ENCODE measurements at places on chromosomes 3 and 15.

GRCh38 chr3:96844204-96844514 is 29.8 kb downstream of the EPHA6 start:
- no peak for DNase-seq

GRCh38 chr15:44195151-44195740 is at the start of gene FRMD5:
FRMD5 (minus strand) TSS chr15:44195271.
- DNase-seq, result peak; percentile 91

- DNase-seq, result no peak
These were observed 22.3 kb downstream of the LNP1 start for GRCh38 chr3:100423611-100424010.

GRCh38 chr3:52065264-52065756 is 8.9 kb upstream of the DUSP7 start:
- DNase-seq, result no peak

DNA sequence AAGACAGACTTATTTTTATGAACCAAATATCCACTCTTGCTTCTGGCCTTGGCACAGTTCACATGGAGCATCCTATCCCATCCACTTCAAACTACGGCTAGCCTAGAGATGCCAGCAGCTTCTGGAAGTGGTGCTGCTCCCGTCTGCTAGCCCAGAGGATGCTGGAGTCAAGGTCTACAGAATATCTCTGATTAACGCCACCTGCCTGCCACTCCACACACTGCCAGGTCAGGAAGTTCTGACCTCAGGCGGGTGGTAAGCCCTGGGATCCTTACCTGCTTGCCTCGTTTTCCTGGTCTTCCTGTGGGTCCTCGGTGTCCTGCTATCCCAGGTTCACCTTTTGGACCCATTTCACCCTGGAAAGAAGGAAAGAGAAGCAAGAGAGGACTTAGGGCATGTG is 42.9 kb downstream of the EAF1 start:
- DNase-seq, result no peak

DNA sequence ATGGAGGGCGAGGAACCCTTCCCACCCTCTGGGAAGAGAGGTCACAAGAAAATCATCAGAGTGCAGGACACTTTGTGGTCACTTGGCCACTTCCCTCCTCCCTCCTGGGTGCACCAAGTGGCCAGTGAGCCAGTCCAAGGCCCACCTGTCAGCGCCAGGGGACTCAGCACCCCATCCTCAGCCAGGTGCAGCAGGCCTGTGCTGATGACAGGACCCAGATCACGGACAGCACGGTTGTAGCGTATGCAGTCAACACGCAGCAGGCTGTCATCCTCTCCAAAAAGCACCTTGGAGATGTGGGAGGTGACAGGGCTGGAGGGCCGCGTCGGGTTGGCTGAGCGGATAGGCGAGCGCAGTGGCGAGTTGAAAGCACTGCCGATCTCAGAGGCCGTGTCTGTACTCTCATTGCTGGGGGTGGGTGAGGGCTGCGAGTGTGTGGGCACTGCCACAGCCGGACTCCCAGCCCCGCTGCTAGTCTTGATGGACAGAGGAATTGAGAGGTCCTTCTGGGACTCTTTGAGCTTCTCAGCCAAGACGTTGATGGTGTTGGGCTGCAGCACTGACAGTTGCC is 41.5 kb downstream of the SEMA3G start:
- no peak for DNase-seq

DNA sequence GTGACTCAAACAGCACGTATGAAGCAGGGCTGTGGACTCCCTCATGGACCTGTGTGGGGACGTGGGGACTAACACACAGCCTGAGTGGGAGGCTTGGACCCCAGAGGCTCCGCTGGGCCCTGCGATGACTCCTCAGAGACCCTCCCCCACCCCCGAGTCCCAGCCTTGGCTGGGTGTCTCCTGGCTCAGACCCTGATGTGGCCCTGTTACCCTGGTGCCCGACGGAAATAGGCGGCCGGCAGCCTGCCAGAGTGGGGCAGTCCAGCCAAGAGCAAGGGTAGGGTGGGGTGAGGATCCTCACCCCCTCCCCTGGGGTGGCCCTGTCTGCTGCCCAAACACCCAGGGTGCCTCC is 15.3 kb downstream of the TNK2 start:
- peak; percentile 15 for DNase-seq

DNA sequence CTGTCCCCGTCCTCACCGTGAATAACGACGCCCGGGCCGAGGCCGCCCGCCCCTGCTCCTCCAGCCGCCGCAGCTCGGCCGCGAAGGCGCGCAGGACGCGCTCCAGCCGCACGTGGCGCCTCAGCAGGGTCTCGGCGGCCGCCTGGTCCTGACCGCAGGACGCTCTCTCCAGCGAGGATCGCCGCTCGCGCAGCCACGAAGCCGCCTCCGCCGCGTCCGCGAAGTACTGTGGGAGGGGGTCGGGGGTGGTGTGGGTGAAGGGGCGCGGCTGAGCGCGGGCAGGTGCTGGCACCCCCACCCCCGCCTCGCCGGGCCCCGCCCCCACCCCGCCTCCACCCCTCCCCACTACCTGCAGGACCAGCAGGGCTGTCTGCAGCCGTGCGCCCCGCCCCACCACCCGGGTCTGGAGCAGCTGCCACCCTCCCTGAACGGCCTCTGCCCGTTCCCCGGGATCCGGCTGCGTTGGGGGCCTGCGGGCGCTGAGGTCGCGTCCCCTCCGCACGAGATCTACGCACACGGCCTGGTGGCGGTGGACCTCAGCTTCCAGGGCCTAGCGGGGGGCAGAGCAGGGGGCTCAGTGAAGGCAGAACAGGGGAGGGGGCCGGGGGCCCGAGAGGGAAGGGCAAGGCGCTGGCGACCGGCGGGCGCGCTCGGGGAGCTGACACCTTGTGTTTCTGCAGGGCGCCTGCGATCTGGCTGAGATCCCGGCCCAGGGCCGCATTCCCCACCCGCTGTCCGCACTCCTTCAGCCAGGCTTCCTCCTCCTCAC is 11.7 kb downstream of the SPTBN5 start:
- no peak for DNase-seq

GRCh38 chr3:181735911-181736310 is 24.2 kb downstream of the SOX2 start:
- DNase-seq, result no peak

DNA sequence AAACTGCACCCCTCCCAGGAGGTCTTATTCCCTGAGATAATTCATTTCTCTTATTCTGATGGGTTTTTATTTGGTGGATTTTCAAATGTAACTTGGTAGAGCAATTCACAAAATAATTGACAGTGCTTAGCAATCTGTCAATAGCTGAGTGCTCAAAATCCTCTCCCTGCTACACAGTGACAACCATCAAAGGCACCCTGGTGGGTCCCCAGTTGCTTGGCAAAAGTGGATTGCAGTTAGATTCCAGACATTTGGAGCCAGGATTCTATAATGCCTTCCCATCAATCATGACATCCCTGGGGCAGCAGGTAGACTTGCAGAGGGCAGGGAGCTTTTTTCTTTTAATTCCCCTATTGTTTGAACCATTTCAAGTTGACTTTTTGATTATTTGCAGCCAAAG is 59.0 kb downstream of the FHIT start:
- DNase-seq, result no peak

DNA sequence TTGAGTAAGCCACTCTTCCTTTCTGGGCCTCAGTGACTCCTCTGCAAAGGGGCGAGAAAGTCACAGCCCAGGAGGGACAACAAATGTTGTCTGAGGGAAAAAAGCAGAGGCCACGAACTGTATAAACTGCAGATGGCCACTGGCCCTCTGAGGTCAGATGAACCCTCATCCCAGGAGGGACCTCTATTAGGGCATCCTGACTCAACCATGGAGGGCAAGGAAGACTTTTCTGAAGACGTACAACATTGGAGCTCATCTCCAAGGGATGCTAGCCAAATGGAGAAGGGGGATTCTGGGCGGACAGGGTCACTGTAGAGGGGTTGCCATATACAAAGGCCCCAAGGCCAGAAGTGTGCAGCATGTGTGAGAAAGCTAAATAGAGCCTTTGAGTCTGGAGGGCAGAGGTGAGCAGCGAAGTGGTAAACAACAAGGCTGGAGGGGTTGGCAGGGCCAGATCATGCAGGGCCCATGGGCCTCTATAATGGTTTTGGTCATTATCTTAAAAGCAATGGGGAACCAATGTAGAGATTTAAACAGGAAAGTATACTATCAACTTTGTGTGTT is 16.7 kb downstream of the GRAMD2A start:
- DNase-seq, result no peak

DNA sequence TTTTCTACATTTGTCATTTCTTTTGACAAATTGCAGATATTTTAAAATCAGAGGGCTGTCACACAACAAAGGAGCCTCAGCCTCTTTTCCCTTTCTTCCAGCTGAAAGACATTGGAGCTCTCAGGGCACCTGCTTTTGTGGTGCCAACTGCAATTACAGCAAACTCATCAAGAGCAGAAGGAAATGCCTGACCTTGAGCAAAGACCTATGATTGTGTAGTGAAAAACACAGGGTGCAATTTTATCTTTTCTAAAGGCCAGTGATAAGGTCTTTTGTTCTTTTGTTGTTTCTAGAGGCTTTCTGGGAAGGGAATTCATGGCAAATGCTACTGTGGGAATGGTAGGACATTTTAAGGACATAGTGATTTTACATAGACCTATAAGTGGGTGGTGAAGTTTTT is 214.3 kb downstream of the OXSM start:
- DNase-seq, result no peak

- no peak for DNase-seq
These were observed 197.1 kb upstream of the TPM1 start for GRCh38 chr15:62845241-62846126.

- DNase-seq, result no peak
These were observed 30.0 kb upstream of the PHLDB2 start for GRCh38 chr3:111829023-111829422.

- no peak for DNase-seq
These were observed 2.2 kb downstream of the CHRNA5 start for GRCh38 chr15:78567531-78567930.

DNA sequence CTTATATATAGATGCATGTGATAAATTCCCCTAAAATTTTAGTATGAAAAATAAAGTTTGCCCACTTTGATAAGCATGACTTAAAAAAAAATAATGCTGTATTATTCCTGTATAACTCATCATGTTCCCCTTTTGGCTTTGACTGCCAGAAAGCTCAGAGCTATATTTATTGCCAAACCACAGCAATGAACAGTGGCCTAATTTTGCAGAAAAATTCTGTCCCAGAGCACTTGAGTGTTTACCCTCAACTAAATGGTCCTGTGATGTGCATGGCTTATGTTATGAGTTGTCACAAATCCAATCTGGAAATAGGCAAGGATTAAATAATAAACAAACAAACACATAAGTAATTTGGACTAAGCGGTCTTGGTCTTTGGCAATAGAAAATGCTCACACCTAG is 276.7 kb downstream of the SLC9A9 start:
- DNase-seq, result no peak

- DNase-seq, result no peak
These were observed 77.6 kb downstream of the CHCHD4 start for GRCh38 chr3:14047027-14047426.

GRCh38 chr3:126399351-126399735 is 4.6 kb downstream of the CFAP100 start:
- no peak for DNase-seq

GRCh38 chr3:37703626-37704025 is 158.1 kb upstream of the CTDSPL start:
- no peak for DNase-seq

GRCh38 chr15:64503197-64503596 is 42.8 kb downstream of the ZNF609 start:
- peak; percentile 5 for DNase-seq

GRCh38 chr3:74463515-74463914 is 150.9 kb downstream of the CNTN3 start:
- DNase-seq, result no peak

GRCh38 chr3:24605511-24606028 is 110.9 kb upstream of the THRB start:
- no peak for DNase-seq

- DNase-seq, result no peak
These were observed 13.4 kb downstream of the TRA2B start for GRCh38 chr3:185924375-185924774.

DNA sequence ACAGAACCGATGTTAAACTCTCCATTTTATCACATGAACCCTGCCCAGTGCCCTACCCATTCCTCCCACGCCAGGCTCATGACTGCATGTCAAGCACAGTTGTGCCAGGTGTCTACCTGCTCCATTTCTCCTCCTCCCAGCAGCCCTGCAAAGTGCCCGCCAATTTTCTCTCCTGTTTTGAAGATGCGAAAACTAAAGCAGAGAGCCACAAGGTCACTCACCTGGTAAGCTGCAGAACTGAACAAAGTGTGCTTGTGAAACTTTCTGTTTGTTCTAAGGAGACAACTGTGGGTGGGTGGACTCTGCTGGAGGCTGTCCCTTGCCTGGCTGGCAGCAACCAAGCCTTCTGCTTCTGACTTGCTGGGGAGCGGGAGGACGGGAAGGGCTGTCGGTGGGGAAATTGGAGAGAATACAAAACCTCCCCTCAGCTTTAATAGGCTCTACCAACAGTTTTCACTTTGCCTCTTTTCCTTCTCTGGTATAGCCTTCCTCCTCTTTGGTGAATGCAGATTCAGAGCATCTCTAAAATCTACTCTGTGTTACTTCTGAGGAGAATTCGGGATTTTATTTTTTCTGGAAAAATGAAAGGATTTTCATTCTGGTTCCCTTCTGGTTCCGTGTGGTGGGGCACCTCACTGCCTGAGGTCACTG is 23.0 kb downstream of the LIMD1 start:
- no peak for DNase-seq

DNA sequence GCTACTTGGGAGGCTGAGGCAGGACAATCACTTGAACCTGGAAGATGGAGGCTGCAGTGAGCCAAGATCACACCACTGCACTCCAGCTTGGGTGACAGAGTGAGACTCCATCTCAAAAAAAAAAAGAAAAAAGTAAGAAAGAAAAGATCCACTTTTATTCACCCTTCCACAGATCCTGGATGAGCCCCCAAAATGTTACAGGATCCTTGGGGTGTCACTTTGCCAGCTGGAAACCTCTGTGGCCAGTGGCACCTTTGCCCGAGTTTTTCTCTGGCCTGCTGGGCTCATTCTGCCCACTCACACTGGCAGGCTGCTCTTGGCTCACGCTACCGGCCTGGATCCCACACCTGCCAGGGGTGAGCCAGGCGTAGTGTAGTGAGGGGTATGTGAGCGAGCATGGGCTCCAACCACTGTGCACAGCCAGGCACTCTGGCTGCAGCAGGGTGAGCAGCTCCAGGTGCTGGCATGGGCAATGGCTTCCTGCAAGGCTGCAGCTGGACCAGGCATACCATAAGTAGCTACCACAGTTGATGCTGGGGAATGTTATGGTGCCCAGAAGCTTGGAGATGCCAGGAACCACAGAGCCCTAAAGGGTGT is 57.8 kb upstream of the C15orf39 start:
- no peak for DNase-seq

GRCh38 chr3:133949438-133949837 is 53.8 kb upstream of the RAB6B start:
- no peak for DNase-seq

DNA sequence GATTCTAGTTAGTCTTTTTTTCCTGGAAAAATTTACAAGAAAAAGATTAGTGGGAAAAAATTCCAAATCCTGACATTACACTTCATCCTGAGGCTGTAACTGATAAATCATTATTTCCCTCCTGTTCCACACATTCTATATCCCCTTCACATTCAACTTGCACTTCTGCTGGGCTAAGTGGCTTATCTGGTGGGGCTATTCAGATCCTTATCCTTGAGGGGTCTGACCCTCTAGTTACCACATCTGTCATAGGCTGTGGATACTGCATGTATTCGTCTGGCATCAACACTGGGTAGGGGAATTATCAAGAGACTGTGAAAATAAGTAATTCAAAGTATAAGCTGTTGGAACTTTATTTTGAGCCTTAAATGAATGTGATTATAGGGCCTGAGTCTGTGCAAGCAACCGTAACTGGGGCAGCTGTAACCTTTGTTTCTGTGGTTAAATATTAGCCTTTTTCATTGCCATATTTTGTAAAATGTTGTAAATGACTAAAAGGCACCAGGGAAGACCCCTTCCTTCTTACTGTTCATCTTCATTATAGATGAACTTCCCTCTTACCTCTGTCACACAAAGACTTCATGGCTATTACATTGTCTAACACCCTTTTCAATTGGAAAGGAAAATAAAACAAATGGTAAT is 28.0 kb upstream of the TEX9 start:
- DNase-seq, result no peak
